Activated CD4-positive, CD25-positive, alpha-beta regulatory T cell (primary cell): ENCODE measurements at places on chromosomes 1 and 21.

GRCh38 chr1:38680801-38681510, 178.6 kb downstream of the RRAGC start:
- DNase-seq, result no peak

- DNase-seq, result no peak
Observed at GRCh38 chr1:175963740-175964139, 220.3 kb upstream of the TNR start.

GRCh38 chr1:2936559-2937515, 84.4 kb upstream of the ACTRT2 start:
- DNase-seq, result no peak

GRCh38 chr1:23799570-23800399, 769 bp downstream of the GALE start:
- DNase-seq, result no peak

- DNase-seq, result no peak
Observed at GRCh38 chr1:220370041-220370700, 97.9 kb upstream of the RAB3GAP2 start.

GRCh38 chr1:147740391-147740790, 20.0 kb downstream of the GJA5 start:
- DNase-seq, result no peak

DNA sequence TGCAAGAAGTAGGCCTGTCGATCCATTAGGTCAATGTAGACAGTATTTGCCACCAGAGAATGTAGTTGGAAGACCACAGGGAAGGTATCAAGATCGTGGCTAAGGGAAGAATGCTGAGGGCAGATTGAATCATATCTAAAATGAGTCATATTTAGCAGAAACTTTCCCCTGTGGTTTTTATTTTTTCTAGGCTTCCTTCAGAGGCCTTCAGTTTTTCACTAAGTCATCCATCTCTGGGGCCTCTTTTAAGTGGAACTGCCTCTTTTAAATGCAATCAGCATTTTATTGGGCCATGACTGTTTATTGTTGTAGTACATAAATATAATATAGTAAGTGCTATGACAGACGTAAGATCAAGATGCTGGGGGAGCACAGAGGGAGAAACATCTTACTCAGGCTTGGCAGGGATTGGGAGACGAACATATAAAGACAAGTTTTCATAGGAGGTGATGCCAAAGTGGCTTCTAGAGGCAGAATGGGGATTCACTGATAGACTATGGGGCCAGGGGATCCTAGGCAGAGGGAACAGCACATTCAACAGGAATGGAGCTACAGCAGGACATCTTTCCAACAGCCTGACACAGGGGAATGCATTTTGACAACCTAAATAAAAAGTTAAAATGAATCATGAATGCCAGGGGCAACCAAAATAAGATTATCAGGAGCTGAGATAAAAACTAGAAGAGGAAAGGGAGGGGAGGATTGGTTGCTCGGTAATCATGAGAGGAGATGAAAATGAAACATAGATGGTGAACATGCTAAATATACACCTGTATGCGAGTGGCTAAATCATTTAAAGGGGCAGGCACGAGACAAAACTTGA, 20.1 kb downstream of the UBE2U start:
- no peak for DNase-seq

- no peak for DNase-seq
Observed at GRCh38 chr1:86502721-86503405, 34.1 kb downstream of the CLCA1 start.

DNA sequence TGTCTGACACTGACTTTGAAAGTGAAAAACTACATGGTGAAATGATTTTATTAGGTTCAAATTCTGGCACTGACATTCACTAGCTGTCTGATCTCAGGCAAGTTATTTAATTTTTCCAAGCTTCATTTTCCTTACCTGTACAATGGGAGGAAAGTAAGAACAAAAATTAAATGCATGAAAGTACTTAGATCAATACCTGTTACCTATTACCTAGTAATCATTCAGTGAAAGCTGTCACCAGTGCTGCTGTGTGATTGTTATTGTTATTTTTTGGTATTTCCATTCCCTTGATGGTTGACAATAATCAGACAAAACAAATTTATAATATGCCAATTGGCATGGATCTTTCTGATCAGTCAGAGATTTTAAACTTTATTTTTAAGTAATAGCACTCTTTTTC, 1.6 kb downstream of the C8A start:
- DNase-seq, result no peak

GRCh38 chr1:13763991-13764390, 64.0 kb downstream of the PRDM2 start:
- DNase-seq, result no peak

DNA sequence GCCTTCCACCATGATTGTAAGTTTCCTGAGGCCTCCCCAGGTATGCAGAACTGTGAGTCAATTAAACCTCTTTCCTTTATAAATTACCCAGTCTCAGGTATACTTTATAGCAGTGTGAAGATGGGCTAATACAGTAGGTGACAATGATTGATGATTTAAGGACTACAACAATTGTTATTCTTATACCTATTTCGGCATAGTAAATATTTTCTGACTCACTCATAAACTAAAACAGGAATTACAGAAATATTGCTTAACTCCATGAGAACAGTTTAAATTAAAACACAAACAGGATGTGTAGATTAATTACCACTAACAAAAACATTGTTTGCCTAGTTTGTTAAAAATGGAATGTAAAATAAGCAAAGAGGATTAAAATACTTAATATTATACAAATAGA, 839.9 kb downstream of the LTN1 start:
- no peak for DNase-seq

DNA sequence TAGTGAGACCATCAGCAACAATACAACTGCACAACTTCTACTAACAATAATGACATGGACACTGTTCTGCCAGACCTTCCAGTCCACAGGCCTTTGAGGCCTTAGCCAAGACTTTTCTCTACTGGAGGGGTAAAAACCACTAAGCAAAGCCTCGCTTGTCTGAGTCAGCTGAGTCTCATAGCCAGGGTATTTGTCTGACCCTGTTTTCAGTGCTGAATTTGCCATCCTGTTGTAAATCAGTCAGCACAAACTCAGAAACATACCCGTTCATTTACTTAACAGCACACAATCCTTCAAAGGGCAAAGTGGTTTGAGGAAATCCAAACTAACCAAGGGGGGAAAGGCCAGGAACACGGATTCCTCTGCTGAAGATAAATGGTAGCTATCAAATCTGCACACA, 537.8 kb downstream of the SMYD3 start:
- no peak for DNase-seq
